ENCODE measurements at places on chromosomes 2 and 18. TPM values are rescaled to one million over a fixed set of nuclear protein-coding genes. Genes with fewer than 3 reads are reported as not detected.

DNA sequence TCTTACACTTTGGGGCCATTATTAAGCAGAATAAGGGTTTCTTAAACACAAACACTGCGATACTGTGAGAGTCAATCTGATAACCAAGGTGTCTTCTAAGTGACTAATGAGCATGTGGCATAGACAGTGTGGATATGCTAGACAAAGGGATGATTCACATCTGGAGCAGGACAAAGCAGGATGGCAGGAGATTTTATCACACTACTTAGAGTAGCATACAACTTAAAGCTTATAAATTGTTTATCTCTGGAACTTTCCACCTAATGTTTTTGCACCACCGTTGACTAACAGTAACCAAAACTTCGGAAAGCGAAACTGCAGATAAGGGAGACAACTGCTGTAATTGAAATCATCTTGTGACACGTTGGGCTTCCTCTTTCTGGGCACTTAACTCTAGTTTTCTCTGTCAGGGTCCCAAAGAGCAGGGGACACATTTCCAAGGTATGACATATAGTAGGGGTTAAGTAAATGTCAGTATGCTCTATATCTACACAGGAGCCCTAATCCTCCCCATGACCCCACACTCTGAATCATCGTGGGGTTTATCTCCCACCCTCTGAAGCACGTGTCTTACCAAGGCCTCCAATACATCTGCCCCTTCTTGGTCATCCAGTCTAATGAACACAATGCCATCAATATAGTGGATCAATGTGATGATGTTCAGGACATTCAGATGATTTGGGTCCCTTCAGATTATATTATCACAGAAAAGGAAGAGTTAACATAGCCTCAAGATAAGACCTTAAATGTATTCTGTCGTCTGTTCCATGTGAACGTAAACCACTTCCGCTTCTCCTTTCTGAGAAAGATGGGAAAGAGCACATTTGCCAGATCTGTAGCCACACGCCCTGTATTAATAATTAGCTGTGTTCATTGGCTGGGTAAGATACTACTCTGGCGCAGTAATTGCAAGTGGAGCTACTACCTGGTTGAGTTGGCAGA, 78.7 kb downstream of the FTCDNL1 start:
- no peaks in the 10 kb centered on the region for H3K36me3 ChIP-seq
- H3K27ac ChIP-seq: no peak overlapping the region
- H3K27me3 ChIP-seq: no peaks in the 10 kb centered on the region
- no peaks in the 10 kb centered on the region for H3K4me1 ChIP-seq
- DNase-seq: no peak

- no peak for DNase-seq
- no peaks in the 10 kb centered on the region for H3K27me3 ChIP-seq
These were observed 496.2 kb downstream of the SATB2 start for GRCh38 chr2:198961547-198961946.

DNA sequence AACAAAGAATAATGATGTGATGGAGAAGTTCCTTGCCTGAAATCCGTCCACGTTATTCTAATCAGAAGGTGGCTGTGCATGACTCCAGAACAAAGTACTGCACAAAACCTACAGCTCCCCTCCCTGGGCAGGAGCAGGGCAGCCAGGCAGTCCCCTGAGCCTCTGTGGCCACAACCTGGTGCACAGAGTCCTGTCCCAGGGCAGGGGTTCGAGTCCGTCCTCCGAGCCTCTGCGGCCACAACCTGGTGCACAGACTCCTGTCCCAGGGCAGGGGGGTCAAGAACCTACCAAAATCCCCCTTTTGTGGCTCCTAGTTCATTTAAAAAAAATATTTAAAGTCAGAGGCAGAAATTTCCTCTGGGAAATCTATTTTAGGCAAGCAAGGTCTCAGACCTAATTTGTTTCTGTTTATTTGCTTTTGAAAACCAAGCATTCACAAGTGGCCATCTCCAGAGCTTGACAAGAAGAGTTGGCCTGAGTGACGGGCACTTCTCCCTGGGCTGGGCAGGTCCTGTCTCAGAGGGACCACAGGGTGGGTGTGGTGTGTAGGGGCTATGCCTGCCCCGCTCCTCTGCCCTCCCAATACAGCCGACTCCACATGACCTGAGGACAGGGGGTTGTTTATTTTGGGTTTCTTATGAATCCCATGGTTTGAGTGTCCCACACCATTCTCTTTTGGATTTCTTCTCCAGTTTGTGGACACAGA, 255.9 kb upstream of the PXDN start:
- no peaks in the 10 kb centered on the region for H3K36me3 ChIP-seq
- no peak overlapping the region for H3K27ac ChIP-seq
- DNase-seq: no peak
- H3K27me3 ChIP-seq: peaks cover 6% of the 10 kb centered on the region
- H3K4me1 ChIP-seq: no peaks in the 10 kb centered on the region

DNA sequence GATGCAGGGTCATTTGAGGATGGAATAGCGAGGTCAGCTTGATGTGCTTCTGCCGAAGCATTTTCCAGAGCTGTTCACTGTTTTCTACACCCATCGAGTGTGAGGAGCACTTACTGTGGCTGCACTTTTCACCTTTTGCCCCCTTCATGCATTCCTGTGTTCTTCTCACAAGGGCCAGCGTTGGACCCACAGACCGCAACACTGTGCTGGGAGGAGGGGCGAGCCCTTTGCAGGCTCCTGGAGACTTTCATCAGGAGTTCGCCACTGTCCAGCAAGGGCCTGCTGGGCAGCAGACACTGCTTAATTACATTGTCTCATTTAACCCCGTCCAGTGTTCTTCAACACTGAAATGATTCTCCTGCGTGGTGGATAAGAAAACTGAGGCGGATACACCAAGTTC, 29.9 kb downstream of the CYP26B1 start:
- H3K4me1 ChIP-seq: no peaks in the 10 kb centered on the region
- DNase-seq: no peak
- H3K27me3 ChIP-seq: peaks cover 4% of the 10 kb centered on the region
- no peaks in the 10 kb centered on the region for H3K36me3 ChIP-seq

GRCh38 chr2:39573276-39573675, 92.4 kb upstream of the TMEM178A start:
- H3K27me3 ChIP-seq: no peaks in the 10 kb centered on the region
- H3K27ac ChIP-seq: no peak overlapping the region
- H3K36me3 ChIP-seq: no peaks in the 10 kb centered on the region
- no peak for DNase-seq
- no peak overlapping the region for H3K4me3 ChIP-seq

DNA sequence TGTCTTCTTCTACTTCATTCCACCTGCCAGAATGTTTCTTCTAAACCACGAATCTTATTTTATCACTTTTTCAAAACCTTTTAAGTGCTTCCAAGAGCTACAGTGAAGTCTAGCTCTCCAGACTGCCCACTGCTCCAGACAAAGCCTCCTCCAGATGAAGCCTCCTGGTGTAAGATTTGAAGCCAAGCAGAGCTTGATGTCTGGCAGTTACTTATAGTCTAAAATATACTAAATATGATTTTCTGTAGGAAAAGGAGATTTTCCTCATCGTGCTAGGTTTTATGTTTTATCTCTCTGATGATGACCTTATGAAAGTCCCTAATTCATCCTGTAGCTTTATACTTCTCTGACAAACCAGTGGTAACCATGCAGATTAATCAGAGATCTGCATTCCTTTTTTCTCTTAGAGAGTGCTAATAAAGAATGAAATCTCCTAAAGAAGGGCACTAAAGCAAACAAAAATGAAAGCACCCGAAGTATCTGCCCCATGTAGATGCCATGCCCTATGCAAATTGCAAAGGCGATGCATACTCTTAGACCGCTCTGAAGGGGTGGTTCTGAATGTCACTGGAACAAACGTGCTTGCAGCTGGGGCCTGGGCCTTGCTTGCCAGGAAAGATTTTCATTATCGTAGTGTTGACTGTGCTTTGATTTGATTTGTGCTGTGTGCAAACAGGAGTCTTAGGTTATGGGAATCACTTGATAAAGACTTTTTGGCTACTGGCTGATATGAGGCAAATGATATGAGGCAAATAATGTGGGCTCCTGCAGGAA, 314.2 kb downstream of the PID1 start:
- no peak overlapping the region for H3K4me3 ChIP-seq
- H3K36me3 ChIP-seq: no peaks in the 10 kb centered on the region
- H3K27ac ChIP-seq: no peak overlapping the region
- no peak for DNase-seq

GRCh38 chr2:54572262-54572635, 116.1 kb downstream of the SPTBN1 start:
- no peak overlapping the region for H3K4me3 ChIP-seq
- peak overlapping the region; percentile 92 for H3K27ac ChIP-seq
- H3K36me3 ChIP-seq: peaks cover 6% of the 10 kb centered on the region
- H3K27me3 ChIP-seq: no peaks in the 10 kb centered on the region
- no peak for DNase-seq

DNA sequence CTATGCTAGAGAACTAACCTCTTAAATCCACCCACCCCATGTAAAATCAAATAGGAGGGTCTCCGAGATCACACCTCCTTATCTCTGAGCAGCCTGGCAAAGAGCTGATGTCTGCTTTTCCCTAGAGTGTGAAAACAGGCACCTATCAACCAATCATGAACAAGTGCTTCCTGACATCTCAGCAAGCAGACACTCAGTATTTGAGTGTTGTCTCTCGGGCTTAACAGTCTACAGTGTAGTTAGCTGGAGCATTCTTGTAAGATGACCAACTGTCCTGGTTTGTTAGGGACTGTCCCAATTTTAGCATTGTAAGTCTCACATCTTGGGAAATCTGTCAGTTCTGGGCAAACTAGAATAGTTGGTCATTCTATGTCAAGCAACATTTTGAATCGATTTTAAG, 26.4 kb downstream of the MARCHF4 start:
- H3K27ac ChIP-seq: no peak overlapping the region
- H3K4me1 ChIP-seq: no peaks in the 10 kb centered on the region
- no peak for DNase-seq
- H3K36me3 ChIP-seq: no peaks in the 10 kb centered on the region
- H3K4me3 ChIP-seq: no peak overlapping the region
- no peaks in the 10 kb centered on the region for H3K27me3 ChIP-seq

DNA sequence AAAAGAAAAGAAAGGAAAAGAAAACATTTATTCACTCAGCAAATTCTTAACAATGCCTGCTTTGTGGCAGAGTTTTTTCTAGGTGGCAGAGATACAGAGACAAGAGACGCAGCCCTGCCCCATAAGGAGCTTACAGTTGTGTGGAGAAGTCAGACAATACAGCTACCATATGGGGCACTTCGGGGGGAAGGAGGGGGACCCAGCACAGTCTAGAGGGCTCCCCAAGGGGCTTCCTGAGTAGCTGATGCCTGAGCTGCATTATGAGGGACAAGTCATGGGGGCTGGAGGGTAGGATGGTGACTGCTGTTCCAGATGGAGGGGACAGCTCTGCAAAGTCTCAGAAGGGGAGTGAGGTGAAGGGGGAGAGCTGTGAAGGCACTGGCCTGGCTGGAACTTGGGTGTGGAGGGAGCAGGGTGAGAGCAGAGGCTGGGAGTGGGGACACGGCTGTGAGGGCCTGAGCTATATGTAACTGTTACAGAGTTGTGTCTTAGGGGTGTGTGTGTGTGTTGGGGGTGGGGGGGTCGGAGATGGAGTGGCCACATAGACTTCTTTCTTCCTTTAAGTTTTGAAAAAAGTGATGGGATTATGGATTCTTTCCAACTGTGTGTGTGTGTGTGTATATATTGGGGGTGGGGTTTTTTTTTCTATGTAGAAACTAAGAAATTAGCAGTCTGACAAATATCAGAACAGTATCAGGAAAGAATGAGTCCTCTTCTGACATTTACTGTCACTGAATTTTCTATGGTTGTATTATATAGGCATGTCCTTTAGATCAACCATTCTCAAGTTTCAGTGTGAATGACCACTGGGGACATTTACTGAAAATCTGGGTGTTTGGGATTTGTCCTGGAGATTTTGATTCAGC, 66.0 kb upstream of the HAAO start:
- no peak overlapping the region for H3K27ac ChIP-seq
- H3K4me1 ChIP-seq: no peaks in the 10 kb centered on the region
- DNase-seq: no peak
- no peak overlapping the region for H3K4me3 ChIP-seq
- no peaks in the 10 kb centered on the region for H3K36me3 ChIP-seq

The EFEMP1 gene
- polyA plus RNA-seq: not detected

The APCDD1 gene
- polyA plus RNA-seq: 0.79 TPM

The LRP2 gene
- polyA plus RNA-seq: not detected

The SKA1 gene
- polyA plus RNA-seq: 0.82 TPM

The SRD5A2 gene
- 0.03 TPM for polyA plus RNA-seq

The LAMA3 gene
- 0.01 TPM for polyA plus RNA-seq

The MYO5B gene
- 1.7 TPM for polyA plus RNA-seq
